ENCODE measurements at places on chromosomes 7 and 10. TPM values are rescaled to one million over a fixed set of nuclear protein-coding genes. Genes with fewer than 3 reads are reported as not detected.

DNA sequence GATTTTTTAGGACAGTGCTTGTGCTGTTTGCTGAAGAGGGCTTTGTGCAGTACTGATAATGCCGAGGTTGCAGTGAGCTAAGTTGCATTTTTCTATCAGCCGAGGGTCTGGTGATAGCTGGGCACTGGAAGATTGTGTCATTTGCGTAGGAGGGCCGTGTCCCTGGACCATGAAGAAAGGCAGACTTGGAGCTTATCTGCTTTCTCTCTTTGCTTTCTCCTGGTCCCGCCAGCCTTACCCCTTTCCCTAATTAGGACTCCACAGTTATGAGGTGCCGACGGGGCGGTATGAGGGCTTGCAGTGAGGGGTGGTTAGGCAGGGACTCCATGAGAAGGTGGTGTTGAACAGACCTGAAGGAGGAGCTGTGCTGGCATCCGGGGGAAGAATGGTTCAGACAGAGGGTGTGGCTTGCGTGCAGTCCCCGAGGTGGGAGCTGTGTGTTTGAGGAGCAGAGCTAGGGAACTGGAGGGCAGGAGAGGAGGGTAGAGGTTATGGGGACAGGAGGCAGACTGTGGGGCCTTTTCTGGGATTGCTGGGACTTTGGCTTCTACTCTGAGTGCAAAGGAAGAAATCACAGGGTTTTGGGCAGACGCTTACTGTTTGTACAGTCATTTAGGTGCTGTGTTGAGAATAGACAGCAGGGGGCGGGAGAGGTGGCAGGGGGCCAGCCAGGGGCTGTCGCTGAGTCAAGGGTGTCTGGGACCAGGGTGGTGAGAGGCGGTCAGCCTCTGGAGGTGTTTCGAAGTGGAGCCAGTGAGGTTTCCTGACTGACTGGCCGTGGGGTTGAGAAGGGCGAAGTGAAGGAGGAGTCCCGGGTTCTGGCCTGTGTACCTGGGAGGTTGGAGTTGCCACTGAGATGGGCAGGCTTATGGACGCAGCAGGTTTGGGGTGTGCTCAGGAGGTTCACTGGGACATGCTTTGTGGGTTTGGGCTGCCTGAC lies 43.4 kb downstream of the PRF1 start:
- no peak for DNase-seq

DNA sequence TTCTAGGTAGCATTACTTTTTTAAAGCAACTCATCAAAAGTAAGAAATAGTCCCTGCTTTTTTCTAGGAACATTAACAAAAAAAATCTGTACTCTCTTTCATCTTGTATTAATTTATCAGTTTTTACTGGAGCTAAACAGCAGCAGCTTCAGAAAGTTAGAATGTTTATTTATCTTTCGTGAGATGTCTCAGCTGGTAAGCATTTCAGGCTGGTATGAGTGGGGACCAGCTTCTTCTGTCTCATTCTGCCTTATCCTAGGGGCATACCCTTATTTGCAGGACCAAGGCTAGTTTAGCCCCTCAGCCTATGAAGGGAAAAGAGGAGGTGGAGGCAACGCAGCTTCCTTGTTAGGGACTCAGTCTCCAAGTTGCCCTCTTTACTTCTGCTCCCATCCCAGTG lies 35.1 kb downstream of the LANCL2 start:
- DNase-seq: no peak

DNA sequence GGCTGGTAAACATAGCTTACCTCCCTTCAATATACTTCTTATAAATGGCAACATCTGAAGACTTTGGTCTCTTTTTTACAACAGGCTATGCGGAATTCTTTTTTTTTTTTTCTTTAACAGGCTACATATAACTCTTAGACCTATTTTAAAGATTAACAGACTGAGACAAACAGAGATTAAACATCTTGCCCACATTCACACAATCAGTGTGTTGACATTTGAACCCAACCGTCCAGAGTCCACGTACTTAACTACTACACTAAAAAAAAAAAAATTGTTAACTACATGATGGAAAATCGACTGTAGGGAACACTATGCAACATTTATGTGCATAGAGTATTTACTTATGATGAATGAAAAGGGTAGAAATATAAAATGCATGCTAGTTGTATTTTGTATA lies 298.5 kb downstream of the ELMO1 start:
- no peak for DNase-seq

GRCh38 chr10:3180355-3181025 lies 7.9 kb upstream of the PITRM1 start:
- no peak for DNase-seq

DNA sequence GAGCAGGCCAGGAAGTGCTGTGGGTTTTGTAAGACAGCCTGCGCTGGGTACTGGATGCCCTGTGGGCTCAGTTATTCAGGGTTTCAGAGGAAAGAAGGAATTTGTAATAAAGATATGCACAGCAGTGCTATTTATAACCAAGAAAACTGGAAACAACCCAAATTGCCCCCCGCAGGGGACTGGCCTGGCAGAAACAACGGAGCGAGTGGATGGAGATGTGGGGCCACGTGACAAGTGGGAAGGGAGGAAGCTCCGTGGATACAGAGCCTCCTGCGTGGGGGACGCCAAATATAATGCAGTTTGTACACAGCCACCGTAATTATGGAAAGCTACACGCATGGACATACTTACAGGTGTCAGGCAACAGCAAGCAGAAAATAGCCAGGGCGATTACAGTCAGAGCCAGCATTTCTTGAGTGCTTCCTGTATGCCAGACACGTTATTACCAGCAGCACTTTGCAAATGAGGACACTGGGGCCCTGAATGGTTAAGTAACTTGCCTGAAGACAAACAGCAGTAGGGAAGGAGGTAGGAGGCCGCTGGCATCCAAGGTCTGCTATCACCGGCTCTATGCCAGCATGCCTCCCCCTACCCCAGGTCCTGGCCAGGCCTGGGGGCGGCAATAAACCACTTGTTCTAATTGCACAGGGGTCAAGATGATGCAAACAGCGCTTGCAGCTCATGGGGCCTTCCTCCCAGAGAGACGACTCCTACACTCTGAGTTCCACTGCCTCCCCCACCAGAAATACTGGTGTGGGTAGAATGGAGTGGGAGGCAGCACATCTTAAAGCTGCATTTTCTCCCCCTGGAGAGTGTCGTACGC lies 8.7 kb upstream of the CAMK2B start:
- DNase-seq: no peak

The KAZALD1 gene
- total RNA-seq: 4.5 TPM

The EPHB6 gene
- 0.75 TPM for total RNA-seq

The CTAGE8 gene
- 9.5 TPM for total RNA-seq

Measured in epithelial cell of proximal tubule (primary cell).